ENCODE measurements at places on chromosomes 16 and 17.

GRCh38 chr16:49592546-49593423 is 219.2 kb downstream of the C16orf78 start:
- peaks cover 12% of the 10 kb centered on the region for H3K27me3 ChIP-seq
- no peak overlapping the region for H3K4me3 ChIP-seq
- H3K4me1 ChIP-seq, result no peaks in the 10 kb centered on the region

GRCh38 chr16:73998707-73999106 is 297.9 kb upstream of the PSMD7 start:
- no peak overlapping the region for H3K4me3 ChIP-seq
- H3K27me3 ChIP-seq, result peaks cover 4% of the 10 kb centered on the region
- H3K4me1 ChIP-seq, result no peaks in the 10 kb centered on the region
- no peaks in the 10 kb centered on the region for H3K36me3 ChIP-seq

GRCh38 chr16:57258226-57258909 is 13.3 kb downstream of the ARL2BP start:
- H3K4me3 ChIP-seq, result no peak overlapping the region
- H3K36me3 ChIP-seq, result peaks cover 60% of the 10 kb centered on the region
- peak; percentile 45 for DNase-seq
- H3K27ac ChIP-seq, result no peak overlapping the region

- H3K4me1 ChIP-seq, result no peaks in the 10 kb centered on the region
- no peak overlapping the region for H3K4me3 ChIP-seq
- no peaks in the 10 kb centered on the region for H3K27me3 ChIP-seq
- H3K36me3 ChIP-seq, result no peaks in the 10 kb centered on the region
- H3K27ac ChIP-seq, result no peak overlapping the region
Observed at GRCh38 chr17:69908626-69909368, 166.2 kb upstream of the KCNJ16 start.
